RWPE2 (cell line): ENCODE measurements at places on chromosomes 6 and 20.

- peak overlapping the region; percentile 69 for H3K27ac ChIP-seq
- peaks cover 14% of the 10 kb centered on the region for H3K4me1 ChIP-seq
- no peak for DNase-seq
- peaks cover 10% of the 10 kb centered on the region; the same call in 1 of the 2 replicates for H3K36me3 ChIP-seq
Observed at GRCh38 chr20:3785240-3786125, 1.1 kb downstream of the CENPB start.

DNA sequence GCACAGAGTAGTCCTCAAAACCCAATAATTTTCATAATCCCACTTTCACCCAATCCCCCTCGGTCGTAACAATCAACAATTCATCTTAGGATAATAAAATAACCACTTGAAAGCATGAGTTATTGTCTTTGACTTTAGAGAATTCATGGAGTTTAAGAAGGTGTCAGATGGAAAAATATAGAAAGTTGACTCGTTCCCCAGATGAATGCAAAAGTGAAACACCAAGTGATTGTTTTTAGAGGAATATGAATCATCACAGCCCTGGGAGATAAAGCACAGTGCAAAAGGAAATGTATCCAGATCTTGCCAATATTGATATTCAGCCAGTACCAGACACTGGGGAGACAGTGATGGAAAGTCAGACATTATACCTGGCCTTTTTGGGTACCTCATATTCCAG, 860.5 kb downstream of the DHX35 start:
- no peaks in the 10 kb centered on the region for H3K4me1 ChIP-seq
- no peak for DNase-seq
- no peaks in the 10 kb centered on the region for H3K27me3 ChIP-seq
- H3K36me3 ChIP-seq, result no peaks in the 10 kb centered on the region
- H3K27ac ChIP-seq, result no peak overlapping the region
- H3K4me3 ChIP-seq, result no peak overlapping the region

DNA sequence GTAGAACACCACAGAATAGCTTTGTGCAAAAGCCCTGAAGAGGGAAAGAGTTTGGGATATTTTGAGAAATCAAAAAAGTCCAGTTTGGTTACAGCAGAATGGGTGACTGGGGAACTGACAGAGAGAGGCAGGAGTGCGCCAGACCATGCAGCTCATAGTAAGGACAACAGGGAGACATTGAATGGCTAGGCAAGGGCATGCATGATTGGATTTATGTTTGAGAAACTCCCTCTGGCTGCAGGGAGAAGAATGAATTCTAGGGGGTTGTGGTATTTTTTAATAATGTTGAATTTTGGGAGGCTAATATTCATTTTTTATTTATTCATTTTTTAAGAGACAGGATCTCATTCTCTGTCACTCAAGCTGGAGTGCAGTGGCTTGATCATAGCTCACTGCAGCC, 49.9 kb downstream of the TGM2 start:
- peaks cover 35% of the 10 kb centered on the region for H3K4me1 ChIP-seq
- H3K27ac ChIP-seq, result peak overlapping the region; percentile 87
- no peak for DNase-seq
- H3K4me3 ChIP-seq, result no peak overlapping the region
- no peaks in the 10 kb centered on the region for H3K36me3 ChIP-seq
- no peaks in the 10 kb centered on the region for H3K27me3 ChIP-seq

- H3K27me3 ChIP-seq, result peaks cover 16% of the 10 kb centered on the region
- no peak for DNase-seq
- H3K4me1 ChIP-seq, result no peaks in the 10 kb centered on the region
- peak overlapping the region; percentile 39 for H3K4me3 ChIP-seq
- no peak overlapping the region for H3K27ac ChIP-seq
Observed at GRCh38 chr20:32583581-32584070, 1.5 kb downstream of the NOL4L start.

GRCh38 chr6:31791324-31792089, 4.0 kb downstream of the VARS1 start:
- no peak for DNase-seq
- peaks cover 7% of the 10 kb centered on the region for H3K4me1 ChIP-seq
- H3K4me3 ChIP-seq, result no peak overlapping the region
- H3K27ac ChIP-seq, result peak overlapping the region; percentile 86

GRCh38 chr6:37741757-37742400, 44.2 kb upstream of the MDGA1 start:
- H3K36me3 ChIP-seq, result no peaks in the 10 kb centered on the region
- H3K27ac ChIP-seq, result no peak overlapping the region
- no peak for DNase-seq
- H3K4me3 ChIP-seq, result no peak overlapping the region
- no peaks in the 10 kb centered on the region for H3K4me1 ChIP-seq

DNA sequence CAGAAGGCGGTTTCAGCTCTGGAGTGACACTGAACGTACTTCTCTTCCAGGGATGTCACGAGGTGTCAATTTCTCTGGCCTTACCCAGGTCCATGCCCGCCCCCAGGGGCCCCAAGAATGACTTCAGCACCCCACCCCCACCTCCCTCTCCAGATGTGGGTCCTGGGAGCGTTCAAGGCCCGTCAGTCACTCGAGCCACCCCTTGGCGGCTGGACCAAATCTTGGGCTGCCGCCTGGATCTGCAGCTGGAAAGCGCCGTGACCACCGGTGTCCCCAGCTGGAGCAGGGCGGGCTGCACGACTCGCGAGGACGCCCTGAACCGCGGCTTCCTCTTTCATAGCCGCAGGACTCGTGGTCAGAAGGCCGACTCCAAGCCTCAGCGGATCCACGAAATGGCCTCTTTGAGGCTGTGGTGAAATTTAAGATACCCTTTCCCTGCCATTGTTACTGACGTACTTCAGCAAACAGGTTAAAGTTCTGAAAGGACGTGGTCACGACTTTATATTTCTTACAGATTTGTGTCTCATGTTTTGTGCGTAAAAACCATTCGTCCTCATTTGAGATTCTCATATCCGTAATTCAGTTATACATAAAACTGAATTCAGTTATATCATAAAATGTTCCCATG, 29.3 kb downstream of the TRIM38 start:
- peak overlapping the region; percentile 51 for H3K27ac ChIP-seq
- H3K36me3 ChIP-seq, result no peaks in the 10 kb centered on the region
- H3K4me1 ChIP-seq, result peaks cover 5% of the 10 kb centered on the region
- peak overlapping the region; percentile 46 for H3K4me3 ChIP-seq

- H3K27ac ChIP-seq, result no peak overlapping the region
- no peaks in the 10 kb centered on the region for H3K4me1 ChIP-seq
- DNase-seq, result no peak
- no peaks in the 10 kb centered on the region for H3K27me3 ChIP-seq
- no peaks in the 10 kb centered on the region for H3K36me3 ChIP-seq
Observed at GRCh38 chr6:150308812-150309645, 59.8 kb upstream of the IYD start.

DNA sequence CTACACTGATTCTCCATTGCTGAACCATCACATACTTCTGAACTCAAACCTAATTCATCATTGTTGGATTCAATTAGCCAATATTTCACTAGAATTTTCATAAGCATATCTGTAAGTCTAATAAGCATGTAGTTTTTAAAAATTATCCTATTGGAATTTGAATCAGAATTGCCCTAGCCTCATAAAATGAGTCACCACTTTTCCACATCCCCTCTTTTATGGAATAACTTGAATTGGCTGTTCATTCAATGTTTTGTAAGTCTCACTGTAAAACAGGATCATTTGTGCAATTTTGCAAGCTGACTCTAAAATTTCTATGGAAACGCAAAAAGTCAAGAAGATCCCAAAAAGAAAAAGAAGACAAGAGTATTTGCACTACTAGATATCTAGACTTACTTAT, 141.0 kb downstream of the HACE1 start:
- H3K4me3 ChIP-seq, result no peak overlapping the region
- DNase-seq, result no peak
- H3K4me1 ChIP-seq, result no peaks in the 10 kb centered on the region
- no peak overlapping the region for H3K27ac ChIP-seq
- no peaks in the 10 kb centered on the region for H3K36me3 ChIP-seq
- no peaks in the 10 kb centered on the region for H3K27me3 ChIP-seq

DNA sequence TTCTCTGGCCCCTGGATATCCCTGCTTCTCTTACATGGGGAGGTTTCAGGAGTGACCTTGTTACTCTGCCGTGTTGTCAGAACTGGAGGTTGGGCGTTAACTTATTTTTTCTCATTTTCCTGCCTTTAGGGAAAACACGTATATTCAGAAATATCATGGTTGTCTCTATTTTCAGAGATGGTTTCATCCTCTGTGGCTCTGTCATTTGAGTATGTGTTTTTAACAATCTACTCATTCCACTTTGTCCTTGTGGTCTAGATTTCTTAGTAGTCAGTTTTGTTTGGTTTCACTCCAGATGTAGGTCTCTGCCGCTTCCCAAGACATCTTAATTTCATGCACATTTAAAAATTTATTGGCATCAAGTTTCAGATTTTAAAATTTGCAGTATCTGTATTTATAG, 45.9 kb downstream of the KCNS1 start:
- no peaks in the 10 kb centered on the region for H3K27me3 ChIP-seq
- peaks cover 17% of the 10 kb centered on the region for H3K4me1 ChIP-seq
- no peak for DNase-seq
- H3K36me3 ChIP-seq, result peaks cover 32% of the 10 kb centered on the region
- no peak overlapping the region for H3K4me3 ChIP-seq

GRCh38 chr6:2020909-2021308, 224.5 kb downstream of the GMDS start:
- no peaks in the 10 kb centered on the region for H3K27me3 ChIP-seq
- peak overlapping the region; percentile 64 for H3K27ac ChIP-seq
- H3K4me1 ChIP-seq, result peaks cover 17% of the 10 kb centered on the region
- DNase-seq, result no peak

DNA sequence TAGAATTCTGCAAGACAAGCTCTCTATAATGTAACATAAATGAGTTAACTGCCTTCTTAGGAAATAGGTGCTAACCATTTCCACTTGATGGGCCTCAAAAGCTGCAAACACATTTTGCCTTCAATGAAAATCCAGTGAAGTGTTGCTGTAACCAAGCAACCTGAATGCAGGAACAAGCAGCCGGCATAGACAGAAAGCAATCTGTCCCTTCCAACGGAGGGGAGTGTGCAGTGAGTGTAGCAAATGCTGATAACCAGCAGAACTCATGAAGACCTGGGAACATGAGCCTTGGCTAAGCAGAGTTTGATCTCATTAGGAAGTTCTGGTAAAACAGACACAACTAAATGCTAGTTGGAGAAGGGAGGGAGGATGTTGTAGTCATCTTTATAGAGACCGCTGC, 697.8 kb downstream of the KIF16B start:
- no peaks in the 10 kb centered on the region for H3K4me1 ChIP-seq
- H3K36me3 ChIP-seq, result no peaks in the 10 kb centered on the region

DNA sequence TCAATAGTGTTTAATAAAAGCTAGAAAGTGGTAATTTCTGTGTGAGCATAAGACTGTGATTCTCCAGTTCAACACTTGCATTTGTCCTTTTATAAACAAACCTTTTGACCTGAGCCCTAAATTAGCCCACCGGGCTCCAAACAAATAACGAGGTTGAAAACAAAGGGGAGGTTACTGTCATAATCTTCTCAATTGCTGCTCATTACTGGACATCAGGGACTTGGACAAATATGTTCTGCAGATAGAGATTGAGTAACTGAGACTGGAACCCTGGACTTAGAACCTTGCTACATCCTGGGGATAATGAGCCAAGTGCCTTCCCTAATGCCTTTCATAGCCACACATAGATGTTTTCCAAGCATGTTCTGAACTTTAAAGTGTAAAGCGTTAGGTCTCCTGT, 84.2 kb upstream of the PCSK2 start:
- no peak for DNase-seq
- H3K4me1 ChIP-seq, result no peaks in the 10 kb centered on the region
- H3K36me3 ChIP-seq, result no peaks in the 10 kb centered on the region
- H3K27ac ChIP-seq, result no peak overlapping the region
